ENCODE measurements at places on chromosomes 1 and 21. TPM values are rescaled to one million over a fixed set of nuclear protein-coding genes. Genes with fewer than 3 reads are reported as not detected.
A peak's percentile ranks its signal among the peaks of the same experiment; 100 is the strongest.

WNT3A gene
- total RNA-seq, result not detected

TAL1 gene
- not detected for total RNA-seq

B4GALT3 gene
- total RNA-seq, result 19.9 TPM

LHX8 gene
- total RNA-seq, result not detected

CTSS gene
- total RNA-seq, result 0.18 TPM

RBP7 gene
- total RNA-seq, result not detected

CACNA1S gene
- total RNA-seq, result not detected

GRHL3 gene
- total RNA-seq, result not detected

CSTB gene
- total RNA-seq, result 6.1 TPM

SIPA1L2 gene
- total RNA-seq, result 11.9 TPM

FMN2 gene
- 50.0 TPM for total RNA-seq

TRIM58 gene
- 0.54 TPM for total RNA-seq

ZSWIM5 gene
- total RNA-seq, result under 0.01 TPM

DNA sequence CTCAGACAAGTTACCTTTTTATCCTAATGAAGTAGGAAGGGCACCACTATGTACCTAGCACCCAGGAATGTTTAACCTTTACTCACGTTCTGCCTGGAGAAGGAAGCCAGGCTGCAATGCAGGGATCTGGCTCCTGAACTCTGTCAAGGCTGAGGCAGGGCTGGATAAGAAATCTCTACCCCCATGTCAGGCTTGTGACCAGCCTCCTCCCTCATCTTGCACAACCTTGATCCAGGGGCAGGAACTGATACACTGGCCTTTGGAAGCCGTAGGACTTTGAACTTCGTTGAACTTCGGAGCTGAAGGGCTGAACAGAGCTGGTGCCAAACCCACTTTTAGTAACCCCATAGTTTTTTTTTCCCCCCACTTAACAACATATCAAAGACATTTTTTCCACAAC, 8.0 kb upstream of the AKR1A1 start:
- no peaks in the 10 kb centered on the region for H3K4me1 ChIP-seq
- H3K27ac ChIP-seq, result no peak overlapping the region
- no peak for DNase-seq
- no peaks in the 10 kb centered on the region for H3K36me3 ChIP-seq

DNA sequence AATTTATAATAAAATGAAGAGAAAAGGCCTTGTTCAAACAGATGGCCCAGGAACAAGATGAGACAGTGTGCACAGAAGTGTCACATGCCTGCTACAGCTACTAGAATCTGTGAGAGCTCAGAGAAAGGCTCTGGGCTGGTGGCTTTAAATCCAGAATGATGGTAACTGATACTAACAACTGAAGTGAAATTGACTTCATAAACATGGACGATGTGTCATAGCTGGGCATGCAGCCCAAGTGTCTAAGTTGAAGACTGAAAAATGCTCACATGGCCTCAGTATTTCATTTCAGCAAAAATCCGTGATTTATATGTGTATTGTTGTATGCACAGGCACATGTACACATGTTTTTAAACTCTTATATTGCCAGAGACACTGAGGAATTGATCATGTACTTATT, 208.3 kb upstream of the RUNX1 start:
- no peaks in the 10 kb centered on the region for H3K27me3 ChIP-seq
- peak overlapping the region; percentile 24 for H3K27ac ChIP-seq
- peak; percentile 96 for DNase-seq
- no peaks in the 10 kb centered on the region for H3K36me3 ChIP-seq
- peaks cover 8% of the 10 kb centered on the region for H3K4me1 ChIP-seq

DNA sequence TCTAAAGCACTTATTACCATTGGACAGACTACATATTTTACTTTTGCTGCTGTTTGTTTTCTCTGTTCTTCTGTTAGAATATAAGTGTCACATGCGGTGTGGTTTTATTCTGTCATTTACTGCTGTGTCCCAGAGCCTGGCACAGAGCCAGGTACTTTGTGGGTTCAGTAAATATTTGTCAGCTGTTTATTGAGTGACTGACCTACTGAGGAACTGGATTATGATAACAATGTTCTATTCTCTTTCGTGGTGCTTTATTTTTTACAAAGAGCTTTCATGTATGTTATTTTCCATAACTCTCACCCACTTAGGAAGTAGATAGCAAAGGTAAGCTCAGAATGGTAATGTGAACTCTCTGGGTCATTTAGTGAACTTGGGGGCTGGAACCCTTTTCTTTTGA, 118.8 kb downstream of the RWDD3 start:
- H3K27me3 ChIP-seq, result no peaks in the 10 kb centered on the region
- no peak for DNase-seq
- H3K36me3 ChIP-seq, result no peaks in the 10 kb centered on the region
- no peak overlapping the region for H3K4me3 ChIP-seq

GRCh38 chr1:171206978-171207355, 21.9 kb downstream of the FMO2 start:
- H3K27me3 ChIP-seq, result no peaks in the 10 kb centered on the region
- H3K36me3 ChIP-seq, result no peaks in the 10 kb centered on the region
- H3K4me3 ChIP-seq, result no peak overlapping the region
- no peak overlapping the region for H3K27ac ChIP-seq

DNA sequence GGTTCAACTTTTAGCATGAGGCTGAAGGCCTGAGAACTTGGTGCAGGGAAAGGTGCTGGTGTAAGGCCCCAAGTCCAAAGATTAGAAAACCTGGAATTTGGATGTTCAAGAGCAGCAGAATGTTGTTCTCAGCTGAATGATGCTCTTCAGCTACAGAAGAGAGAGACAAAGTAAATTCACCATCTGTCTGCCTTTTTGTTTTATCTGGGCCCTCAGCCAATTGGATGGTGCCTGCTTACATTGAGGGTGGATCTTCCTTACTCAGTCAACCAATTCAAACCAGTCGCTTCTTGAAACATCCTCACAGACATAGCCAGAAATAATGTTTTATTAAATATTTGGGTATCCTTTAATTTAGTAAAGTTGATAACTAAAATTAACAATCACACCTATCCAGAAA, 748.2 kb upstream of the ADAMTS5 start:
- H3K27ac ChIP-seq, result no peak overlapping the region
- H3K36me3 ChIP-seq, result no peaks in the 10 kb centered on the region
- no peaks in the 10 kb centered on the region for H3K27me3 ChIP-seq
- no peak overlapping the region for H3K4me3 ChIP-seq
- no peak for DNase-seq

- no peak for DNase-seq
- H3K27me3 ChIP-seq, result peaks cover 19% of the 10 kb centered on the region
- H3K4me3 ChIP-seq, result no peak overlapping the region
- H3K36me3 ChIP-seq, result no peaks in the 10 kb centered on the region
- no peaks in the 10 kb centered on the region for H3K4me1 ChIP-seq
These were observed 19.5 kb downstream of the UBASH3A start for GRCh38 chr21:42423197-42423675.

GRCh38 chr1:37752583-37753471, 12.1 kb downstream of the EPHA10 start:
- no peak for DNase-seq
- H3K4me1 ChIP-seq, result no peaks in the 10 kb centered on the region
- no peaks in the 10 kb centered on the region for H3K36me3 ChIP-seq
- no peak overlapping the region for H3K4me3 ChIP-seq
- H3K27ac ChIP-seq, result no peak overlapping the region

DNA sequence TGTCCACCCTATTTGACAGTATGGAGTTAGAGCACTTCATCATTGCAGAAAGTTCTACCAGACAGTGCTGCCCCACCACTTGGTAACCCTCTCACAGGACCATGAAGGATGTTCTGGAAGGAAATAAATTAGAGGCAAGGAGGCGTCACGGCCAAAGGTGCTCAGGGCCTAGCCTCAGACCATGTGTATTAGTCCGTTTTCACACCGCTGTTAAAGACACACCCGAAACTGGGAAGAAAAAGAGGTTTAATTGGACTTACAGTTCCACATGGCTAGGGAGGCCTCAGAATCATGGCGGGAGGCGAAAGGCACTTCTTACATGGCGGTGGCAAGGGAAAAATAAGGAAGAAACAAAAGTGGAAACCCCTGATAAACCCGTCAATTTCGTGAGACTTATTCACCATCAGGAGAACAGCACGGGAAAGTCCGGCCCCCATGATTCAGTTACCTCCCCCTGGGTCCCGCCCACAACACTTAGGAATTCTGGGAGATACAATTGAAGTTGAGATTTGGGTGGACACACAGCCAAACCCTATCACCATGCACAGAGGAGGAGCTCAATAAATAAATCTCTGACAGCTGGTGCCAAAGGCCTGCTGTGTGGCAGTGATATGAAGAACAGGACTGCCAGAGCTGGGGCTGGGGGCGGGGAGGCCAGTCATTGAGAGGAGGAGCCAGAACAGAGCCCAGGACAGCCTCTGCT, 75.8 kb downstream of the FHAD1 start:
- DNase-seq, result no peak
- no peaks in the 10 kb centered on the region for H3K36me3 ChIP-seq
- no peaks in the 10 kb centered on the region for H3K4me1 ChIP-seq
- no peak overlapping the region for H3K4me3 ChIP-seq

GRCh38 chr1:85321237-85321964, 45.0 kb upstream of the BCL10 start:
- peak overlapping the region; percentile 58 for H3K27ac ChIP-seq
- H3K4me1 ChIP-seq, result peaks cover 30% of the 10 kb centered on the region
- H3K36me3 ChIP-seq, result peaks cover 8% of the 10 kb centered on the region
- peak; percentile 75 for DNase-seq

- H3K36me3 ChIP-seq, result peaks cover 31% of the 10 kb centered on the region
- peak overlapping the region; percentile 83 for H3K4me3 ChIP-seq
- peak; percentile 41 for DNase-seq
These were observed 2.6 kb downstream of the TAGLN2 start for GRCh38 chr1:159922511-159923202.

DNA sequence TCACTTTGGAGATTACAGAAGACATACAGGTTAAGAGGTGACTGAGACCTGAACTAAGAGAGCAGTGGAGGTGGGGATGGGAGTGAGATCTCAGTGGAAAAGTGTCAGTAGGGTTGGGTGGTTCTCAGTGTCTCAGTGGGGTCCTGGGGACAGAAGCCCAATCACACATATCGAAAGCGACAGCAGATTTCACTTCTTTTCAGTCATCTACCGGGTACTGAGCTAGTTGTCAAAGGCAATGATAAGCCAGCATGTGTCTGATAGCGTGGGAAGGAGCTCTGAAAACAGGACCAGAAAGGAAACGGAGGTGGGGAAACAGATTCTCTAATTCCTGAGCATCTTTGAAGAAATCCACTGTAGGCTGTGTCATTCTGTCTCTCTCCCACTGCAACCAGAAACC, 59.5 kb downstream of the RHOU start:
- peaks cover 6% of the 10 kb centered on the region for H3K27me3 ChIP-seq
- no peak overlapping the region for H3K27ac ChIP-seq
- H3K4me1 ChIP-seq, result no peaks in the 10 kb centered on the region
- no peaks in the 10 kb centered on the region for H3K36me3 ChIP-seq
- DNase-seq, result no peak

GRCh38 chr1:222750651-222751050, 13.6 kb downstream of the FAM177B start:
- H3K4me3 ChIP-seq, result no peak overlapping the region
- H3K36me3 ChIP-seq, result no peaks in the 10 kb centered on the region
- DNase-seq, result no peak
- H3K27me3 ChIP-seq, result peaks cover 2% of the 10 kb centered on the region
- H3K4me1 ChIP-seq, result no peaks in the 10 kb centered on the region
- no peak overlapping the region for H3K27ac ChIP-seq

DNA sequence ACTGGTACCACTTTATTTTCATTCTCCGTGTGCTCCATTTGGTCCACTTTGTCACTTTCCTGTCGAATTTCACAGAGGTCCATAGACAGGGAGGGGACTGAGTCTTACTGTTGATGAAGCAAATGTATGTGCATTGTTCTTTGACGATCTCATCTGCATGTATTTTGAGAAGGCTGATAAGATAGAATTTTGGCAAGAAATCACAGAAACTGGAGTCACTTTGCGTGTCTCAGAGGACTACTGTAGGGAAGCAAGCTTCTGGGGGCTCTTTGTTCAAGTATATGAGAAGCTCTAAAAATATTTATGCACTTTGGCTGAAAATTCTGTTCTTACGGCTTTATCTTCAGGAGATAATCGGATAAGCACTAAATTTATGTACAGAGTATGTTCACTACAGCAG, 78.1 kb downstream of the PCBP3 start:
- no peak overlapping the region for H3K27ac ChIP-seq
- H3K4me3 ChIP-seq, result no peak overlapping the region
- DNase-seq, result peak; percentile 36
- H3K27me3 ChIP-seq, result peaks cover 4% of the 10 kb centered on the region
- no peaks in the 10 kb centered on the region for H3K36me3 ChIP-seq

GRCh38 chr1:7745783-7746182, 25.3 kb upstream of the VAMP3 start:
- no peak overlapping the region for H3K27ac ChIP-seq
- no peaks in the 10 kb centered on the region for H3K36me3 ChIP-seq
- no peaks in the 10 kb centered on the region for H3K4me1 ChIP-seq
- H3K4me3 ChIP-seq, result no peak overlapping the region

GRCh38 chr1:83561346-83561745, 437.6 kb downstream of the TTLL7 start:
- H3K27me3 ChIP-seq, result no peaks in the 10 kb centered on the region
- H3K4me1 ChIP-seq, result no peaks in the 10 kb centered on the region
- no peaks in the 10 kb centered on the region for H3K36me3 ChIP-seq
- no peak overlapping the region for H3K27ac ChIP-seq
- H3K4me3 ChIP-seq, result no peak overlapping the region

All from IMR-90 (cell line).